ENCODE measurements at places on chromosomes 6 and 20. TPM values are rescaled to one million over a fixed set of nuclear protein-coding genes. Genes with fewer than 3 reads are reported as not detected.

DNA sequence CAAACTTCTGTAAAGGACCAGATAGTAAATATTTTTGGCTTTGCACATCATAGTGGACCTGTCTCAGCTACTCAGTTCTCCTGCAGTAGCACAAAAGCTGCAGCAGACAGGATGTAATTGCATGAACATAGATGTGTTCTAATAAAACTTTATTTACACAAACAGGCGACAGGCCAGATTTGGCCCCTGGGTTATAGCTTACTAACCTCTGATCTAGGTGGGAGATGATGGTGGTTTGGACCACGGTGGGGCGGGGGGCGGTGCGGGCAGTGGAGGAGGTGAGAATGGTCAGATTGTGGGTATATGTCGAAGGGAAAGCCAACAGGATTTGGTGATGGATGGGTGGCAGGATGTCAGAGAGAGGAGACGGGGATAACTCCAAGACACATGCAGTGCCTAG, 196.3 kb downstream of the ZMYND8 start:
- no peaks in the 10 kb centered on the region for H3K4me1 ChIP-seq
- peaks cover 2% of the 10 kb centered on the region for H3K27me3 ChIP-seq
- H3K4me3 ChIP-seq: no peak overlapping the region
- H3K36me3 ChIP-seq: peaks cover 5% of the 10 kb centered on the region
- no peak overlapping the region for H3K27ac ChIP-seq
- no peak for DNase-seq

GRCh38 chr20:35409542-35409941, 2.2 kb downstream of the UQCC1 start:
- H3K36me3 ChIP-seq: peaks cover 19% of the 10 kb centered on the region
- H3K4me1 ChIP-seq: peaks cover 6% of the 10 kb centered on the region
- no peak overlapping the region for H3K4me3 ChIP-seq
- no peak for DNase-seq
- H3K27ac ChIP-seq: no peak overlapping the region

DNA sequence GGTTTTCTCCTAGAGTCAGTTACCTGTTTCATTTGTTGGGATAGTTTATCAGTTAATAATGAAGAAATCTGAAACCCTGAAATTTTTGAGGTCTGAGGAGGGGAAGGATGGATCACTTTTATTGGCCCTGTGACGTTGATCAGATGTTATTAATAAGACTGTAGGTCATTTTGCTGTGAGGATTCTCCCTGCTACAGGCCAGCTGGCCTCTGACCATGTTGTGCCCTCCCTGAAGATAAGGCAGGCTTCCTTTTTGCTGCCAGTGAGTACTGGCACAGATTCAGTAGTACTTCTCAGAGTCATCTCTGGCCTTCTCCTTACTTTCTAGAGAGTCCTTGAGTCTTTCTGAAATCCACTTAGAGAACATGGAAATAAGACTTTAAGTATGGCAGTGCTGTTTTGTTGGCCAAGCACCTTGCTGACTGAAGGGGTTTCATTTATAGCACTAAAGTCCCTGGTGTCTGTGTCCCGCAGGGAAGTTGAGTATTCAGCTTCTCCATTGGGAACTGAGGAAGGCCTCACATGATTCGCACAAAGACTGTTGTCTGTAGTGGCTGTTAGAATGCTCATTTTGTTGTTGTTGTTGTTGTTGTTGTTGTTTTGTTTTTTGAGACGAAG, 202.6 kb downstream of the DTNBP1 start:
- H3K27ac ChIP-seq: no peak overlapping the region
- H3K4me3 ChIP-seq: no peak overlapping the region
- peaks cover 33% of the 10 kb centered on the region for H3K4me1 ChIP-seq
- no peaks in the 10 kb centered on the region for H3K36me3 ChIP-seq
- DNase-seq: no peak
- H3K27me3 ChIP-seq: peaks cover 1% of the 10 kb centered on the region

The GSTA1 gene
- total RNA-seq: not detected

- no peak for DNase-seq
- H3K4me1 ChIP-seq: peaks cover 10% of the 10 kb centered on the region
- peak overlapping the region; percentile 52 for H3K27ac ChIP-seq
- H3K27me3 ChIP-seq: peaks cover 2% of the 10 kb centered on the region
- H3K4me3 ChIP-seq: no peak overlapping the region
Observed at GRCh38 chr6:103798166-103798565, 1061.6 kb downstream of the HACE1 start.

The TCF21 gene
- not detected for total RNA-seq

DNA sequence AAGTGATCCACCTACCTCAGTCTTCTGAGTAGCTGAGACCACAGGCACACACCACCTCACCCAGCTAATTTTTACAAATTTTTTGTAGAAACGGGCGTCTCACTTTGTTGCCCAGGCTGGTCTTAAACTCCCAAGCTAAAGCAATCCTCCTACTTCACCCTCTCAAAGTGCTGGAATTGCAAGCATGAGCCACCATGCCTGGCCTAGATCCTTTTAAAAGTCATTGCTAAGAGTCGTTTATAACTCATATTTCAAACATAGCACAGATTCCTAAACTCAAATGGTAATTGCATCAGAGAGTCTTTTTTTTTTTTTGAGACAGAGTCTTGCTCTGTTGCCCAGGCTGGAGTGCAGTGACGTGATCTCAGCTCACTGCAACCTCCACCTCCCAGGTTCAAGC, 7.7 kb upstream of the SAMHD1 start:
- no peak for DNase-seq
- no peak overlapping the region for H3K27ac ChIP-seq
- no peaks in the 10 kb centered on the region for H3K4me1 ChIP-seq
- H3K4me3 ChIP-seq: no peak overlapping the region
- peaks cover 7% of the 10 kb centered on the region for H3K36me3 ChIP-seq
- no peaks in the 10 kb centered on the region for H3K27me3 ChIP-seq

DNA sequence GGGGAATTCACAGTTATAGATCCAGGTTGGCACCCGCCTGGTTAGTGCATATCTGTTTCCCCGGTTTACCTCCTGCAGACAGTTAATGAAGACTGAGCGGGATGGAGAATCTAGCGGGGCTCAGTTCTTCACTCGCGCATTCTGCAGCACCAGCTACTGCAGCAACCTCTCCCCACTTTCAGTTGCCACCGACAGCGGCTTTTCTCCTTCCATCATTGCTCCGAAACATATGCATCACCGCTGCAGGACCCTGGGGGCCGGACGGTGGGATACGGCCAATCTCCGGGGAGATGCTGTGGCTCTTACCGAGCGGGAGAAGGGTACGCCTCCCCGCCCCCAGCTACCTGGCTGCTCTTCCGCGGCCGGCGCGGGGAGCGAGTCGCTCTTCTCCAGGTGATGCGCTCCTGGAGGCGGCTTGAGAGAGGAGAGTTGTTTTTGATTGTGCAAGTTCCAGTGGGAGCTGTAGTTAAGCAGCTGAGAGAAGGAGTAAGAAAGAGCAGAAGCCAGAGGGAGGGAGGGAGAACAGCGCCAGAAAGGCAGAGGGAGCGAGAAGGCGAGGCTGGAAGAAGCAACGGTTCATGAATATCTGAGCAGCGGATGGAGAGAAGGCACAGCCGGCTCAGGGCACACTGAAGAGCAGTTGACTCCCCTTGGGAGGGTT, at the start of gene SGK1:
TSS of gene SGK1 (minus strand) at position 642 of the 661 bp plus-strand sequence. CDS start 652 bp downstream, outside the sequence.
- H3K4me3 ChIP-seq: peak within 1 kb of the TSS; percentile 93
- no peak within 1 kb of the TSS for H3K27ac ChIP-seq
- DNase-seq: peak; percentile 42

DNA sequence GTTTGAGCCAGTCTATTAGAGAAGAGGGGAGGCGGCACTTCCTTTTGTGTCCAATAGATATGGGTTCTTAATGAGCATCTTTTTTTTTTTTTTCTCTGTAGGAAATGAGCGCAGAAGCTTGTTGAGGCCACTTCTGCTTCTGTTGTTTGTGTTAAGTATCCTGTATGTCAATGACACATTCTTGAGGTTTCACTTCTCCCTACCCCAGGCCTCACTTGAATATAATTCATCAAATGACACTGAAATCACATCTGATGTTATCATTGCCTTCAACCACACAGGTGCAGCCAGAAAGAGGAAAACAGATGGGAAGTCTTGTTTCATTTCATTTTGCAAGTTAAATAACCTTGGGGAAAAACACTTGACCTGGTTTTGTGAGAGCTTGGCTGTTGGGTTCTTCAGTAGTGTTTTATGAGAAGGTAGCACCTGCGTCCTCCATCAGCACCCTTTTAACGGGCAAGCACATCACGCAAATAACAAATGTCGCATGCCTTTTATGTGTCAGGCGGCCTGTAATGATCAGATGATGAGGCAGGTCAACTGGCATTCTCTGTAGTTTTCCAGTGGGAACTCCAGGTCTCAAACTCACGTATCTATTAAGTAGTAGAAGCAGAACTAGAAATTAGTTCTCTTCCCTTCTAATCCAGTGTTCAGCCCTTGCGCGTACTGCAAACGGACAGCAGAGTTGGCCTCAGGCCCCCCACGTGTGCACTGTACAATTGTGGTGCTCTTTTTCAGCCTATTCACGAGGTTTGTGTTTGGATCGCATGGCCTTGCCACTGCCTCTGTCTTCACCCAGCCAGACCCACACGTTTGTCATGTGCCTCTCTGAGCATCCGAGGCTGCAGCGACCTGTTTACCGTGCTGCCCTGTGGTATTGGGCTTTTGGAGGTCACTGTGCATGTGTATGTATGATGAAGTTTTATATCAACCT, 23.5 kb downstream of the PLEKHG1 start:
- H3K4me1 ChIP-seq: no peaks in the 10 kb centered on the region
- no peak for DNase-seq
- H3K4me3 ChIP-seq: no peak overlapping the region
- H3K27me3 ChIP-seq: no peaks in the 10 kb centered on the region
- no peak overlapping the region for H3K27ac ChIP-seq

GRCh38 chr6:53896196-53896595, 101.4 kb downstream of the LRRC1 start:
- H3K27ac ChIP-seq: no peak overlapping the region
- DNase-seq: no peak
- H3K4me3 ChIP-seq: no peak overlapping the region
- H3K36me3 ChIP-seq: no peaks in the 10 kb centered on the region
- H3K27me3 ChIP-seq: no peaks in the 10 kb centered on the region
- H3K4me1 ChIP-seq: peaks cover 15% of the 10 kb centered on the region

The MAS1 gene
- not detected for total RNA-seq

- H3K36me3 ChIP-seq: no peaks in the 10 kb centered on the region
- peaks cover 38% of the 10 kb centered on the region for H3K4me1 ChIP-seq
- peak; percentile 52 for DNase-seq
- peaks cover 3% of the 10 kb centered on the region for H3K27me3 ChIP-seq
Observed at GRCh38 chr20:16517946-16518783, 55.1 kb downstream of the KIF16B start.

DNA sequence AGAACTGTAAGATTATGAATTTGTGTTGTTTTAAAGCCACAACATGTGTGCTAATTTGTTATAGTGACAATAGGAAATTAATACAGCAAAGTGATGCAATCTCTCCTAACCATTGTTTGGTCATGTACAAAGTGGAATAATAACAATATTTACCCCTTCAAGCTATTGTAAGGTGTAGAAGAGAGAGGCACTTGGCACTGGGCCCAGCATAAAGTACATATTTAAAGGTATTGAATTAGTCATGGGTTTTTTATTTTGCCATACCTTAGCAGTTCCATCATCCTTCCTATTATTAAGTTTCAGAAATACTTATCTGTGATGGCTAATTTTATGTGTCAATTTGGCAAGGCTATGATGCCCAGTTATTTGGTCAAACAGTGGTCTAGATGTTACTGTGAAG, 322.4 kb upstream of the TSHZ2 start:
- no peaks in the 10 kb centered on the region for H3K4me1 ChIP-seq
- no peak overlapping the region for H3K4me3 ChIP-seq
- H3K36me3 ChIP-seq: no peaks in the 10 kb centered on the region
- H3K27me3 ChIP-seq: peaks cover 1% of the 10 kb centered on the region
- H3K27ac ChIP-seq: no peak overlapping the region

- H3K4me1 ChIP-seq: no peaks in the 10 kb centered on the region
- no peak overlapping the region for H3K27ac ChIP-seq
- peak overlapping the region; percentile 81 for H3K4me3 ChIP-seq
- DNase-seq: no peak
- peaks cover 18% of the 10 kb centered on the region for H3K27me3 ChIP-seq
Observed at GRCh38 chr6:43229803-43230620, 731 bp upstream of the DNPH1 start.

GRCh38 chr6:109373331-109373730, 8.9 kb downstream of the CD164 start:
- no peak for DNase-seq
- peaks cover 10% of the 10 kb centered on the region for H3K36me3 ChIP-seq
- no peak overlapping the region for H3K27ac ChIP-seq
- H3K4me3 ChIP-seq: no peak overlapping the region

GRCh38 chr6:144897441-144897921, 612.3 kb downstream of the UTRN start:
- peaks cover under 1% of the 10 kb centered on the region for H3K36me3 ChIP-seq
- H3K27me3 ChIP-seq: peaks cover 2% of the 10 kb centered on the region
- peaks cover 3% of the 10 kb centered on the region for H3K4me1 ChIP-seq
- no peak overlapping the region for H3K4me3 ChIP-seq

GRCh38 chr6:119934816-119935215, 585.3 kb upstream of the MAN1A1 start:
- H3K27ac ChIP-seq: no peak overlapping the region
- DNase-seq: no peak
- H3K27me3 ChIP-seq: no peaks in the 10 kb centered on the region
- H3K4me3 ChIP-seq: no peak overlapping the region
- no peaks in the 10 kb centered on the region for H3K4me1 ChIP-seq

The PLCB4 gene
- 28.9 TPM for total RNA-seq

GRCh38 chr6:35177157-35177556, 36.0 kb upstream of the TCP11 start:
- no peak overlapping the region for H3K4me3 ChIP-seq
- no peak overlapping the region for H3K27ac ChIP-seq
- peaks cover 2% of the 10 kb centered on the region for H3K27me3 ChIP-seq
- DNase-seq: no peak

The MRAP2 gene
- total RNA-seq: 5.1 TPM

GRCh38 chr6:54037277-54037779, 73.9 kb upstream of the MLIP start:
- no peak for DNase-seq
- H3K27me3 ChIP-seq: no peaks in the 10 kb centered on the region
- no peaks in the 10 kb centered on the region for H3K36me3 ChIP-seq
- H3K27ac ChIP-seq: no peak overlapping the region
- H3K4me1 ChIP-seq: no peaks in the 10 kb centered on the region
- H3K4me3 ChIP-seq: no peak overlapping the region

- no peak overlapping the region for H3K4me3 ChIP-seq
- peak; percentile 65 for DNase-seq
- H3K36me3 ChIP-seq: no peaks in the 10 kb centered on the region
Observed at GRCh38 chr20:953742-954141, 37.6 kb upstream of the ANGPT4 start.

The IDH3B gene
- total RNA-seq: 103 TPM

- no peak for DNase-seq
- H3K27me3 ChIP-seq: peaks cover 12% of the 10 kb centered on the region
Observed at GRCh38 chr6:27230758-27231111, 16.8 kb upstream of the PRSS16 start.

DNA sequence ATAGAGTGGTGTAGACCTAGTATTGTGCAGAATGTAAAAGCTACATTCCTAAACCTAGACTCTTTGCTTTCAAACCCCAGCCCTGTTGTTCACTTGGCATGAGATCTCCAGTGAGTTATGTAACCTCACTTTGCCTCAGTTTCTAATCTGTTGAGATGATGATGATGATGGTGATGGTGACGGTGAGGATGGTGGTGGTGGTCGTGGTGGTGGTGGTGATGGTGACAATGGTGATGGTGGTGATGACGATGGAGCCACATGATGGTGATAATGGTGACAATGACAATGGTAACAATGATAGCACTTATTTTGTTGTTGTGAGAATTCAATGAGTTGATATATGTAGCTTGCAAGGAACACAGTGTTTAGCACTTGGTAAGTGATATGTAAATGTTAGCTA, 80.3 kb downstream of the FAXC start:
- H3K36me3 ChIP-seq: no peaks in the 10 kb centered on the region
- H3K4me3 ChIP-seq: no peak overlapping the region
- H3K27ac ChIP-seq: no peak overlapping the region

Data from glutamatergic neuron (in vitro differentiated cells).